Stimulated activated CD8-positive, alpha-beta memory T cell treated with anti-CD3 and anti-CD28 coated beads, Interleukin-4, amount 100 ng/mL, for 4 hours (primary cell): ENCODE measurements at places on chromosomes 11 and 22.

DNA sequence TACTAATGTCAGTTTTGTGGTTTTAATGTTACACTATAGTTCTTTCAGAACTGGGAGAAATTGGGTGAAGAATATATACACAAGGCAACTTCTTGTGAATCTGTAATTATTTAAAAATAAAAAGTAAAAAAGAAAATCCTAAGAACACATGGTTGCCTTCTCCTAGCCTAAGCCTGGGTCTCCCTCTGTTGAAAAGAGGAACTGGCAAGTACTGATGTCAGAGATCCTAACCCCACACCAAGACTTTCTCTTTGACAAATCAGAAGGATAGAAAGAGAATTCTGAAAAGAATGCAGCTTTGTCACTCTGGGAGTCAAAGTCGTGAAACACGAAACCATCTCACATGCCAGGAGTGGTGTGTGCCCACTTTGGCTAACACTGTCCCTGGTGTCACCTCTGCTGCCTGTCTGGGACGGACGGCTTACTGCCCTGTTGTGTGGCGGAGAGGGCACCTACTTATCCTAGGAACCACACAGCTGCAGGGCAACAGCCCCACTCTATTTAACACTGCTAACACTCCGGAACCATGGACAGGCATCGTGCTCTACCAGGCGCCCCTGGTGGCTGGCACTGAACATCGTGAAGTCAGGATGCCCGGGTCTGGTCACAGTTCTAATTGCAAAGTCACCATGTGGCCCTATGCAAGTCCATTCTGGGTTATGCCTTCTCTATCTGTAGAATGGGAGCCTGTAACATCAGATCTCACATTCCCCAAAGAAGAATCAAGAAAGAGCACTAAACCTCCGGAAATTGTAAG, 108.7 kb upstream of the CD82 start:
- DNase-seq, result no peak

DNA sequence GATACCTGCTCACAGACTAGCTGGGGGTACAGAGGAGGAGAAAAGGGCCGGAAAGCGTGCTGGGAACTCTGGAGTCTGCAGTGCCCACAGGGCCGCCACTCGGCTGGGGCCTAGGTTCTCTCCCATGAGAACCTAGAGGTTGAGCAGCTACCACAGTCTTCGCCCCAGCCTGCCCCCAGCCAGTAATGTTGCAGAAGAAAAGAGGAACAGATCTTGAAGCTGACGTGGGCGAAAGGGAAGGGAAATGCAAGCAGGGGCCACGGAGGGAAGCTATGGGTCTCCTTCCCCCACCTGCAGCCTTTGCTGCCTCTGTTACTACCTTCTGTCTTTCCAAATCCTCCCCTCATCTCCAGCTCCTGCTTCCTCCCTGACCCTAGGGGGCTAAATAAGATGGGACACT, 28.8 kb upstream of the P2RY2 start:
- no peak for DNase-seq

DNA sequence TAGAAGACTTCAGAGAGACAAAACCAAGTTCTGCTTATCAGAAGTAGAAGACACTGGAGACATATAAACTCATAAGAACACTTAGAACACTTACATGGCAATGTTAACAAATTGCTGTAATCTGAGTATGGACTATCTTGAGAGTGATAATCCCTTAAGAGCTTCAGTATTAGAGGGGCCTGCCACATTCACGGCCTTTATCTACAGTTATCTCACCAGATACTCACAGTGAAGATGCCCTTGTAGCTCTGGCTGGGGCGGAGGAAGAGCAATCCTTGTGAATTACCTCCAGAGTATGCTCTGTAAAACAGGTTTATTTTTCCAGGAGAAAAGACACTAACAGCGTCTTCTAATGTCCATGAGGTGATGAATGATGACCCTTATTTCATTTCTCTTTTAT, 762.8 kb downstream of the FAM181B start:
- DNase-seq, result no peak

DNA sequence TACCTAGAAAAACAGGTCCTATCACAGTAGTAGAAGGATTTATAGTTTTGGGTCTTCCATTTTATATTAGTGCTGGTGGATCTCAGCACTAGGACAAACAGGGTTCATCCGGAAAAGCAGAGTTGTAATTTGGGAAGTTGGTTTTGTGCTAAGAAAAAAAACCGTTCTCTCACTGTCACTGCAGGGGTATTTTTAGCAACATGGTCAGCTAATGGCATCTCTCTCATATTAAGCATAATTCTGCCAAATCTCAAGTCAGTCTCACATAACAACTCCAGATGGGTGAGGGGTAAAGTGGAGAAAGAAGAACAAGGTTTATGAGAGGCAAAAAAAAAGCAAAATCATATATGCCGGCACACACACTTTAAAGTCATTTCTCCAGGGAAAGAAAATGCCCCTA, 51.6 kb upstream of the GDPD4 start:
- DNase-seq, result no peak

GRCh38 chr11:57134284-57134683, 47.5 kb upstream of the LRRC55 start:
- DNase-seq, result no peak

DNA sequence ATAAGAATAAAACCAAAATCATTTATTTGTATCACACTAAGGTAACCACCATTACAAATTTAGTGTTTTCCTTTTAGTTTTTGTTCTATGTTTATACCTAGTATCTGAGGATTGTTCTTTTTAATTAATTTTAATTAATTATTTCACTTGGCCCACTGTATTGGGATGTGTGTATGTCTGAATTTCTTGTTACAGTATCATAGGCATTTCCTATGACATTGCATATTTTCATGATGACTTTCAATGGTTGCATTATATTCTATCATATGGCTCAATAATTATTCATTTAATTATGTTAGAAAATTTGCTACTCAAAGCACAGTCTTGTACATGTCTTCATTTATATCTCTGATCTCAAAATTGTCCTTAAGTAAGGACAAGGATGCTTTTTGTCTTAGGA, 41.0 kb downstream of the C11orf71 start:
- no peak for DNase-seq

DNA sequence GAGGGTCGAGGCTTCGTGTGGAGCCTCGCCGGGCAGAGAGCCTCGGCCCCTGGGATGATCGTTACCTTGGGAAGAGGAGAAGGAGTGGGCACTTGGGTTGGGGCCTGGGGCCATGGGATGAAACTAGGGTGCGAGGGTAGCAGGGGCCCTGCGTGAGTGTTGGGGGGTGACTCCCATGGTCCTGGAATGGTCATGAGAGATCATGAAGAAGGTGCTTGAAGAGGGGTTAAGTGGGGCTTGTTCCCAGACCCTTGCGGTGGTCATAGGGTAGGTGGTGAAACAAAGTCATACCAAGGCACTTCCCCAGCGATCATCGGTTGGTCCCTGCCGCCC, 284 bp downstream of the CCS start:
- no peak for DNase-seq

DNA sequence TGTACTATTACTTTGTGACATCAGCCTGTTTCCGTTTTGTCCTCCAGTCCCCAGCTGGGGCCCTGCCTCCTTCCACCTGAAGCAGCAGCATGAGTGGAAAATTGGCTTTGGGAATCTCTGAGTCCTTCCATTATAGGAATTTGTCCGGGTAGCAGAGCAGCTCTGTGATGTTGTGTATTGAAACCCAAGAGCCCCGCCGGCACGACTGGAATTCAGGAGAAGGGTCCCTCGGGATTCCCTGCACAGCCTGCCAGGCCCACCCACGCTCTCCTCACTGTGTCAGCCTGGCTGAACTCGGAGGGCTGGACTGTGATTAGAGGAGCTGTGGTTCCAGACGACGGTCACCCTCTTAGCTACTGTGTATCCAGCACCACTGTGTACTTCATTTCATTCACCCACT, 18.8 kb upstream of the TSPAN18 start:
- DNase-seq, result no peak

GRCh38 chr11:70338594-70338993, 59.7 kb upstream of the CTTN start:
- DNase-seq, result no peak

GRCh38 chr11:32659672-32660071, 76.0 kb downstream of the EIF3M start:
- no peak for DNase-seq

DNA sequence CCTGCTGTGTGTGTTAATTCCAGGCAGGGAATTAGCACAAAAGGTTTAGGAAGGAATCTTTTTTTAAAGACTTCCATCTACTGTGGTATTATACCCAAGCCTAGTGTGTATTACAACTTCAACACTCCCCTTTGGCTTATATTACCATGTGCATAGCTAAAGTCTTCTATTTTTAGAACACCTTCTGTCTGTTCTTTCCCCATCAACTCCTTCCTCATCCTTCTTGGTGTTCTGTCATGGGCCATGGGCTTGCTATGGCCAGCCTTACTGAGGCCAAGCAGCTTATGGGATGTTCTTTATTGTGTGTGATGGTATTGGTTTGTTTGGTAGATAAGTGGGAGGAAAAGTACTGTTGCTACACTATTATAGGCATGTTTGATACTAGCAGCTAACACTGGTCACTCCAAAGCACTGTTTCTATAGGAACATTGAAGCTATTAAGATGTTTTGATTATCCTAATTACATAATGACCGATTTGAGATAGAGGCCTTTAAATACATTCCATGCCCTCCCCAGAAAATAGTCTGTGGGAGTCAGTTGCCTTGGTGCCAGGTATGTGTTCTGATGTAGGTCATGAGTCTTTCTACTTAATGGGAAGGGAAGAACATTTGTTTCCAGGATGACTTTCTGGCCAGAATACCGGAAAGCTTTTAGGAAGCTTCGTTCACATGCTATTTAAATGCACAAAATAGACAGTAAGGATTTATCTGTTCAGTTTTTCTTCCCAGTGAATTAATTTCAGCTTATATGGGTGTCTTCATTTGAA, 16.5 kb downstream of the MCAM start:
- no peak for DNase-seq

DNA sequence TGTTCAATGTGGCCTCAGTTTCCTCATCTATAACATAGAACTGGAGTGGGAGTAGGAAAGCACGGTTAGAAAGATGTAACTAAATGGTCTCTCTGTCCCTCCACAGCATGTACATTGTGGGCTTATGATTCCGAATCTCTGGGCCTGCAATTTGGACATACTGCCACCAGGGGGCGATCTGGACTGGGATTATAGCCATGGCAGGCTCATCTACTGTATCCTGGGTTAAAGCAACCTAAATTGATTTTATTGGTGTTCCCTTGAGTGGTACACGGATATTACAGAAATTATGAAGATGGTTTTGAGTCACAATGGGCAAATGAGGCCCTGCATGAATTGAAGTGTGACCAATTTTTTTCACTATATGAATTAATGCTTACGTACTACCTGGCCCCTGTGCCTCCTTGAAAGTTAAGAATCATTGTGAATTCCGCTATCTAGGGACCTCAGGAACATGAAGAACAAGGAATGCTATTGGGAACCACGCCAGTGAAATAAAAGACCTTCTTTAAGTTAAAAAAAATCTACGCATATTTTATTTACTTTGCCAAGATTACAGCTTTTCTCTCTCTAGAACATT, 32.9 kb downstream of the TST start:
- DNase-seq, result no peak
